Iris pigment epithelial cell (primary cell): ENCODE measurements at places on chromosomes 11 and 22.

DNA sequence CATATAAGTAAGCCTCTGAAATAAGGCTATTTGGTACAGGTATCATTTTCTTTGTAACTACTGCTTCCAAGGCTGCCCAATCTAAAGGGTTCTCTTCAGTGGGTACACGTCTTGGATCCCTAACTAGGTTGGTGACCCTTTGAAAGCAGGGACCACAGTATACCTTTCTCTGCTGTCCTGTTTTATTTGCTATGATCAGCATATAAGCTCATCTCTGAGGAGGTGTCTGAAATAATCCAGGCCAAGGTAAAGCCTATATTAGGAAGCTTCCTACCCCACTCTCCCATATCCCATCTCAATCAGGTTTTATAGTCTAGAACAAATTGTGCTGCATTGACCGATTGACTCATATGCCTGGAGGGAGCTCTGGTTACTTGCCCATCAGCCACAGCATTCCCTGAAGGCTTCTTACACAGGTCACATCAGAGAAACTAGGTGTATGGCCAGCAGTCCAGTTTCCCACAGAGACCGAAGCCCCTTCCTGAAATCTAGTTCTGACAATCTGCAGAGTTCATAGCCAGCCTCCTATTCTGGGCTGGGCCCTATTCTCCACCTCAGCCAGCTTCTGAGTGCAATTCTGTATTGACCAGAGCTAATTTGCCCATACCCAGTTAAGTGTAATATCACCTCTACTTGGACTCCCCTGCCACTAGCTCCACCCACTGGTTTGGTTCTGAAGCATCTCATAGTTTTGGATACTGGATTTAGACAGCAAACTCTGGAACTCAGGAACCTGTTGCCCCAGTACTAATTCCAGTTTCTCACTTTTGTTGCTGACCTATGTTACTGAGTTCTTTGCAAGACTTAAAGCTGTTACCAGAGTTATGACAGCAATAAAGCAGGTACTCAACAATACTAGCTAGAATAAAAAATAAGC lies 62.1 kb upstream of the ARHGAP20 start:
- DNase-seq = peak; percentile 60

GRCh38 chr11:130049328-130049771 lies 20.3 kb upstream of the APLP2 start:
- DNase-seq = no peak

DNA sequence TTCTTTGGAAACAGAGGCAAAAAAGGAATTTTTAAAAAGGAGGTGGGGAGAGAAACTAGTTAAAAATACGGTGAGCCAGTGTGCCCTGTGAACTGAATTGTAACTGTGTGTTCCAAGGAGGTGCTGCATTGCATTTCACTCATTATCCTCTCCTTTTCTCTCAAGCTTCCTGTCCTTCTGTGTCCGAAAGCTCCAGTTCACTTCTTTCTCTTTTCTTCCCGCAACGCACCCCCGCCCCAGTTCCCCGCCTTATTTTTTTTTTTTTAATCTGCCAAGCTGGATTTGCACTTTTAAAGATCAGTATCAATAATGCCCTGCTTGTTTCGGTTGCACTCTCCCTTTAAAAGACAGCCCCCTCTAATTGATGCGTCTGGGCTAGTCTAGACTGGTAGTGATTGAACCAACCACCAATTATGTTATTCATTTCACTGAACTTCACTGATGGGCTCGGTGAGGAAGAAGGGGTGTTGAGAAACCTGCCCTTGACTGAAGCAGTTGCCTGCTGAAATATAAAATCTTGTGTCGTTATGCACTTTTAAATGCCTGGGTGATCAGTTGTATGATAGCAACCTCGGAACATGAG lies 18.5 kb downstream of the BLID start:
- DNase-seq = peak; percentile 75

DNA sequence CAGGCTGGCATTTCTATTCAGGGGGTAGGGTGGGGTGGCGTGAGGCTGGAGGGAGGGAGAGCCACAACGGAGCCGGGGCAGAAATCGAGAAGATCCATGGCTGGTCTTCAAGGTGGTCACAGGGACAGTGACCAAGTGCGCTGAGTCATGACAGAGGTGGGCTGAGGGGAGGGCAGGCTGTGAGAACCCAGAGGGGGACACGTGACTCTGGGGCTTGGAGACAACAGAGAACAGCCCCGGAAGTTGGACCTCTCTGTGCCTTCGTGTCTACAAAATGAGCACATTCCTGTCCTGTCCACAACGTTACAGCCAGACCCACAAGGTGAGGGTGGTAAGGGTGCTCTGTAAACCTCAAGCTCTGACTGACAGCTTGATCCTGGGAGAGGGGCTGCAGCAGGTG lies 35.1 kb upstream of the ARFGAP3 start:
- no peak for DNase-seq

GRCh38 chr11:28822576-28822975 lies 714.4 kb downstream of the METTL15 start:
- peak; percentile 54 for DNase-seq

GRCh38 chr11:76860539-76861475 lies at the start of gene ACER3:
Gene ACER3 (plus strand): TSS chr11:76860918. CDS start chr11:76860977, 59 bp downstream.
- peak; percentile 84 for DNase-seq

DNA sequence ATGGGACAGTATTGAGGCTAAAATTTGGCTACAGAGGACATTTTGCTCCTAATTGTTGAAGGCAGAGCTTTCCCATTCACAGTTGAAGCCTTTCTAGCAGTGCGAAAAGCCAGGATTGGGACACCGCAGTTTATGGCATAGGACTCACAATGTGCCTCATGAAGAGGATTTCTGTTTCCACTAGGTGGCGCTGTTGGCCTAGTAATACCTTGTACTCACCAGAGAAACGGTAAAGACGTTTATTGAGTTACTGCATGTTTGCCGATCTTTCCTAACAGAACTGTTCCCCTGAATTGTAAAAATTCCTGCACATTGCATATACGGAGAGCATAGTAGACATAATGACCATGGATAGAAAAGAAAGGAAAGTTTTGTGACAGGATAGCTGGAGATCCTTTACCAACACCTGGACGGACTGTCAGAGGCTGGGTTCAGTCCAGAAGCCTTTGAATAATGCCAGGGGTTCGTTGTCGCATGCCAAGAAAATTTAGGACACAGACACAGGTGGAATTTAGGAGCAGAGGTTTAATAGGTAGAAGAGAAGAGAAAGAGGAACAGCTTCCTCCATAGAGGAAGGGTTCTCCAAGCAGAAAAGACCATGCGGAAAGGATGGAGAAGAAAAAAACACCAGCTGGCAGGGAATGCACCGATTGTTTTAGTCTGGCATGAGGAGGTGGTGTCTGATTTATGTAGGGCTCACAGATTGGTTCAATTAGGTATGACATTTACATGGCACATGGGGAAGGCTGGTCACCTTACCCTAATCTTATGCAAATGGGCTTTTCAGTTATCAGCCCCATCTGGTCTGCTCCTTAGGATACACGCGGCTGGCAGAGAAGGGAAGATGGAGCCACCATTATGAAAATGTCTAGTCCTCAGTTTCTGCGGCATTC lies 10.8 kb upstream of the OR51D1 start:
- peak; percentile 77 for DNase-seq

GRCh38 chr11:9462172-9462799 lies 1.5 kb downstream of the ZNF143 start:
- DNase-seq = peak; percentile 23
